ENCODE measurements at places on chromosomes 1 and 21.

- no peak for DNase-seq
These were observed 14.7 kb downstream of the LYPLAL1 start for GRCh38 chr1:219188331-219188803.

GRCh38 chr21:31034378-31034777 is 3.9 kb downstream of the KRTAP19-8 start:
- DNase-seq: no peak

- peak; percentile 89 for DNase-seq
These were observed 364.8 kb downstream of the CEP170 start for GRCh38 chr1:242890192-242890741.

DNA sequence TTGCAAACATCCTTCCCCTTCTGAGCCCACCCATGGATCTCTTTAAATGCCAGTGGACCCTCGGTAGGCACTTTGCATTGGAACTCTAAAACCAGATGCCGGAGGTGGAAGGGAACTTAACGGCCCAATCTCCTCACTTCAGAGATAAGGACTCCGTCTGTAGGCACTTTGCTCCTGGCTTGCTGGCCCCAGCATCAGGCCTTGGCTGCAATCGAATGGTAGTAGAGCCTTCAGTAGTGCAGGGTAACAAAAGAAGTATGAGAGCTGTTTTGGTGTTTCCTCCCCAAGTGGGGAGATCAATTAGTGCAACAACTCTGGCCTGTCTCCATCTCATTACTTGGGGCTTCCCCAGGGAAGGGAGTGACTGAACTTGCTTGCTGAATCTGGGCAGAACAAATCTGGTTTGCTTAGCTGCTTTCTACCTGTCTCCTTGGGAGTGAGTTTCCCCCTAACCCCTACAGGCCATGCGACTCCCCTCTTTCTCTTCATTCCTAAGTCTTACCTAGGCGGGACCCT is 70.8 kb downstream of the TENT5C start:
- DNase-seq: no peak

GRCh38 chr1:180616439-180616838 is 15.4 kb upstream of the XPR1 start:
- no peak for DNase-seq

DNA sequence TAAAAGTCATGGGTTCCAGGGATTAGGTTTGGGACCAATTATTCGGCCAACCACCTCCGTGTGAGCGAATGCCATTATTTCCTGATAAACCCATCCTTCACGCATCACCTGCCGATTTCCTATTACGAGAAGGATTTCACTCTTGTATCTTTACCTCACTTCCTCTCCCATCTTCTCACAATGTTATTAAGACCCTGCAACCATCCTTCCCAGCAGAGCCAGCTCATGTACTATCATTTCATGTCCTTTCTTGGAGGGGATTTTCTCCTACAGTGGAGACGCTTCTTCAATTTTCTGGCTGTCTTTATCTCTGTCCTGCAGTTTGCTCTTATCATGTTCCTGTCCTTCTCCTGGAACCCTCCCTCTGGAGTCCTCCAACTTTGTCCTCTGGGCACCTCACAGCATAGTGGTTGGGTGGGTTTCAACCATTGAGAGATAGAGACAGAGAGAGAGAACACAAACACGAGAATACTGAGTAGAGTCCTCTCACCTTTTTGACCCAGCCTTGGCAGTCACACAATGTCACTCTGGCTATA is 192.2 kb downstream of the DYRK1A start:
- DNase-seq: no peak

DNA sequence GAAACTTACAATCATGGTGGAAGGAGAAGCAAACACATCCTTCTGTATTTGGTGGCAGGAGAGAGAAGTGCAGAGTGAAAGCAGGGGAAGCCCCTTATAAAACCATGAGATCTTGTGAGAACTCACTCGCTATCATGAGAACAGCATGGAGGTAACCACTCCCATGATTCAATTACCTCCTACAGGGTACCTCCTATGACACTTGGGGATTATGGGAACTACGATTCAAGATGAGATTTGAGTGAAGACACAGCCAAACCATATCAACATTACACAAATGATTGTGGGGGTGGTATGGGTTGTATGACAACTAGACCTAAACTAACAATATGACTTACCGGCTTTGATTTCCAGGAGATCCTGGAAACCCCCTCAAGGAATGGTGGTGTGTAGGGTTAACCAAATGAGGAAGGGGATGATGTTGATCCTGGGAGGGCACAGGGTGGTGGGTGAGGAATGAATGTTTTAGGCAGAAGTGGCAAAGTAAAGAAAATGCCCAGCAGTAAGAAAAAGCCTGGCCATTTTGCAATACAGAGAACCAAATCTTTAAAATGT is 80.5 kb downstream of the FGGY start:
- no peak for DNase-seq

GRCh38 chr1:18643154-18644012 is 12.7 kb downstream of the PAX7 start:
- DNase-seq: peak; percentile 89

GRCh38 chr1:174968750-174969244 is 30.9 kb upstream of the CACYBP start:
- no peak for DNase-seq

DNA sequence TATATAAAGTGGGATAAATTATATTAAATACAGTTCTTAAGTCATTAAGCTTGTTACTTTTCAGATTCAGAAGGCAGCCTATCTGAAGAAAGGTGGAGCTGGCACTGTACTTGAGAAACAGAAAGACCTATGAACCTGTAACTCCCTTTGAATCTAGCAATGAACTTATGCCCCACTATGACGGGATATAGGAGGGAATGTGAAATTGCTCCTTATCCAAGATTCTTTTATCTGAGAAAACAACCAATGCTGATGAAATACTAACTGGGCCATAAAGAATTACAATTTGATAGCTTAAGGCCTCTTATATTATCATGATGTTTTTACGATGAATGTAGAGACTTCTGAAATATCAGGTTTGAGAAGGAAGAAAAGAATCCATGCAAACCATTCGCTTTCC is 50.1 kb downstream of the ATP1B1 start:
- no peak for DNase-seq

DNA sequence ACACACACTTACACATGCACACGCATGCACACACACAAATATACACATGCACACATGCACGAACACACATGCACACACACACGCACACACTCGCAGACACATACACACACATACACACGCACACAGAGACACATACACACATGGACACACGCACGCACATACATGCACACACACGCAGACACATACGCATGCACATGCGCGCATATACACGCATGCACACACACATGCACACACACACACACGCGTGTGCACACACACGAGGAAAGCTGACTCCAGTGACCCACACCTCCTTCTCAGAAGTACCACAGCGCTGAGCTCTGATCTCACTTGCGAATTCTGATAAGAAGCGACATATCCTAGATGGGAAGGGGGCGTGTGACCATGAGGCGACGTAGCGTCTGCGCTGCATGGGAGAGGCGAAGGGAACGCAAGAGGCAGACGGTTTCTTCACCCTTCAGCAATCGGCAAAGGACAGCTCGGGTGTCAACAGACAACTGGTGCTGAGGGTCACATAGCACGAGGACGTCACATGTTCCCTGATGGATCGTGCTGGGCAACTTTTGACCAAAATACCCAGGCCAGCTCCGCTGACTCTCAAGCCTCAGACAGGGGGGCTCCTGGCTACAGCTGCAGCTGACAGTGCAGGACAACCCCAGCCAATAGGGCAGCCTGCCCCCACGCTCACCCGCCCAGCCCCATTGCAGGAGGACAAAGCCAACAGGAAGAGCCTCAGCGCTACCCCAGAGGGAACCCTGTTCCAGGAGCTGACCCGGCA is 16.0 kb upstream of the PDE9A start:
- DNase-seq: no peak

DNA sequence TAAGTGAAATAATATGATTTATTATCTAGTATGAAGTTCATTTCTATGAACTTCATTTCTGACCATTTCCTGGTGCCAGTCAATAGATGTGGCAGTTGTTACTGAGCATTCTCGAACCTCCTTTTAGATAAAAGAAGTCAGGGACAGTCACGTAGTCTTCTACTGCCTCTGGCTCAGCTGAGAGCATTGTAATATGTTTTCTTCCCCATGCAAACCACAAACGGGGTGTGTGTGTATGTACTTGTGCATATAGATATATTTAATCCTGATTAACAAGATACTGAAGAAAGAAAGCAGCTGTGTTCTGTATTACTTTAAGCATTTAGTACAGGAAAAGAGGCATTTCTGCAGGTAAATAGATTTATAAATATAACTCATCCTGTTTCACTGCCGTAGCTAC is 21.6 kb downstream of the ZNF684 start:
- DNase-seq: no peak

- no peak for DNase-seq
These were observed 53.1 kb downstream of the S100B start for GRCh38 chr21:46551636-46552241.

DNA sequence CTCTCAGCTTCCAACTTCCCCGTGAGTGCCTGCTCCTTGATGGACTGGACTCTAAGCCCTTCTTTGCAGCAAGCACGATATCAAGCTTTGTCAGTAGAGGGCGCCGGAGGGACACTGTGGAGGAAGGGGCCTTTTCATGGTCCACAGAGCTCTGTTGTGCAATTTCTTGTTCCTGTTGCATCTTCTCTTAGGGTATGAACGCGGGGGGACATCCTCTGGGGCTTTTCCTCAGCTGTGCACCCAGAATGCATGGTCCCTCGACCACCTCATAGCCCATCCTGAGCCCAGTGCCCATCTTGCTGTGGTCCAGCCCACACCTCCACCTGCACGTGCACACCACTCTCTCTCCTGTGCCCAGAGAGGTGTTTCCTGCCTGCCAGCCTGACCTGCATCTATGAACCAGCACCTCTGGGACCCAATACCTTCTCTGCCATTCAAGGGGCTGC is 556.8 kb downstream of the PTPRU start:
- DNase-seq: peak; percentile 90

- no peak for DNase-seq
These were observed 306.5 kb downstream of the KCNH1 start for GRCh38 chr1:210827481-210827880.

GRCh38 chr1:62917805-62918204 is 133.9 kb downstream of the ATG4C start:
- DNase-seq: no peak

GRCh38 chr1:1400576-1401456 is 1.7 kb upstream of the CCNL2 start:
- DNase-seq: no peak

GRCh38 chr1:176643536-176643935 is 180.6 kb downstream of the PAPPA2 start:
- DNase-seq: no peak

DNA sequence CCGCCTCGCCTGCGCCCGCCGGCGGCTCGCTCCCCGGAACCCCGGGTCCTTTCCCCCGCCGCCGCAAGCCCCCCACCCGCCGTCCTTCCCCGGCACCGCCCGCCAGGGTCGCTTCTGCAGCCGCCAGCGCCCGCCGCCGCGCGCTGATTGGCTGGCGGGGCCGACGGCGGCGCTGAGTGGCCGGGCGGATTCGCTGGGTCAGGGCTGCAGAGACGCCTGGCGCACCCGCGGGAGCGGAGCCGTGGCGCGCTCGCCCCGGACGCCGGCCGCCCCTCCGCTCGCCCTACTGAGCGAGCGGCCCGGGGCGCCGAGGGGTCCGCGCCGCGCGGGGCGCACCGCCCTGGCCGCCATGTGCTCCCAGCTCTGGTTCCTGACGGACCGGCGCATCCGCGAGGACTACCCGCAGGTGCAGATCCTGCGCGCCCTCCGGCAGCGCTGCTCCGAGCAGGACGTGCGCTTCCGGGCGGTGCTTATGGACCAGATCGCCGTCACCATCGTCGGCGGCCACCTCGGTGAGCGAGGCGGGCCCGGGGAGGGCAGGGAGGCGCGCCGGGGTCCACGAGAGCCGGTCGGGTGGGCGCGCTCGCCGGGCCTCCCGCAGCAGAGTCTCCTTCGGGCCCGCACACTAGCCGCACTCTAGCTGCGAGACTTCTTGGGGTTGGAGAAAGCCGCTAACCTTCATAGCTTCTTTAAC is at the start of gene RIMKLA:
RIMKLA (plus strand) TSS at position 207 of the 694 bp plus-strand sequence; CDS start at position 350, 143 bp downstream.
- DNase-seq: peak; percentile 47

All from ELF-1 (cell line).